ENCODE measurements at places on chromosomes 6 and 20.

GRCh38 chr6:81744131-81744530 is 8.3 kb downstream of the TENT5A start:
- DNase-seq: no peak

DNA sequence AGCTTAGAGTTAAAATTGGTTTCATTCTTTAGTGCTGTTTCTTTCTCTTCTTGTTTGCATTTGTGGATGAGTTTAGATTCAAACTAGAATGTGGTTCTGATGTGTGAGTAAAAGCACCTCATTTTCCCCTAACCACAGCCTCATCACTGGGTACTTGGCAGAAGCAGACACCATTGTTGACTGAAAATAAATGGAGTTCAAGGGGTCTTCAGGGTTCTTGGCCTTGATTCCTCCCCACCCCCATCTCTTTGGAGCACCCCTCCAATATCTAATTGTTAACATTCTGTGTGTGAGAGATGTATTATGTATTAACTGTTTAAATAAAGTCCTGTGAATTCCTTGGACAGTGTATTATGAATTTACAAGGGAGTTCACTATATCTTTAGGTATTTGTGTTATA is 59.6 kb downstream of the JARID2 start:
- no peak for DNase-seq

GRCh38 chr6:15987569-15987968 is 141.3 kb upstream of the MYLIP start:
- no peak for DNase-seq

DNA sequence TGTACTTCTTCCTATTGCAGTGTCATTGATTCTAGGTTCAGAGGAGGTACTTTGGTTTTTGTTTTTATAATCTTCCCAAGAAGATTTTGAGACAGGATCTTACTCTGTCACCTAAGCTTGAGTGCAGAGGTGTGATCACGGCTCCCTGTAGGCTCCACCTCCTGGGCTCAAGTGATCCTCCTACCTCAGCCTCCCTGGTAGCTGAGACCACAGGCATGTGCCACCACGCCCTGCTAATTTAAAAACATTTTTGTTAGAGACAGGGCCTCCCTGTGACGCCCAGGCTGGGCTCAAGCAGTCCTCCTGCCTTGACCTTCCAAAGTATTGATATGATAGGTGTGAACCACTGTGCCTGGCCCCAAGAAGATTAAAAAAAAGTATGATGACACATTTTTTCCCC is 3.4 kb upstream of the SLC17A5 start:
- DNase-seq: no peak
